ENCODE measurements at places on chromosomes 1 and 21.

DNA sequence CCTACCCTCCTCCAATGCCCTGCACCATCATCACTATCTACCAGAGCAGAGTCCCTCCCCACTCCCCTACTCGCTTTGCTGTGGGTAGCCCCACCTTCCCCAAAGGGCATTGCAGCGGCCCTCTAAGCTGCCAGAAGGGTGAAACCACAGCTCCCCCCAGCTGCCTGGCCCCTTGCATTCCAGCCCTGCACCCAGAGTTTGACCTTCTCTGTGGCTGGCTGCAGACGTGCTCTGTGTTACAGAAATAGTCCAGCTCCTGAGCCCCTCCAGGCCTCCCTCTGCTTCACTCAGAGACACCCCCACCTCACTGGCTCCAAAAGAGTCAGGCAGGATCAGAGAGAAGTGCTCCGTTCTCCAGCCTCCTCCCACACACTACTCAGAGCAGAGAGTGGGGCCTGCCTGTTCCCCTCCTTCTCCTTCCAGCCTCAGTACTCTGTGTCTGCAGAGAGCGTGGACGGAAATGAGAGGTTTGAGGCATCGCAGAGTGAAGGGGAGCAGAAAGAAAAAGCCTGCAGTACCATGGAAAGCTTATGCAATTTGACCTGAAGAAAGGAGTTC is 63.2 kb downstream of the PLEKHA6 start:
- DNase-seq = no peak

DNA sequence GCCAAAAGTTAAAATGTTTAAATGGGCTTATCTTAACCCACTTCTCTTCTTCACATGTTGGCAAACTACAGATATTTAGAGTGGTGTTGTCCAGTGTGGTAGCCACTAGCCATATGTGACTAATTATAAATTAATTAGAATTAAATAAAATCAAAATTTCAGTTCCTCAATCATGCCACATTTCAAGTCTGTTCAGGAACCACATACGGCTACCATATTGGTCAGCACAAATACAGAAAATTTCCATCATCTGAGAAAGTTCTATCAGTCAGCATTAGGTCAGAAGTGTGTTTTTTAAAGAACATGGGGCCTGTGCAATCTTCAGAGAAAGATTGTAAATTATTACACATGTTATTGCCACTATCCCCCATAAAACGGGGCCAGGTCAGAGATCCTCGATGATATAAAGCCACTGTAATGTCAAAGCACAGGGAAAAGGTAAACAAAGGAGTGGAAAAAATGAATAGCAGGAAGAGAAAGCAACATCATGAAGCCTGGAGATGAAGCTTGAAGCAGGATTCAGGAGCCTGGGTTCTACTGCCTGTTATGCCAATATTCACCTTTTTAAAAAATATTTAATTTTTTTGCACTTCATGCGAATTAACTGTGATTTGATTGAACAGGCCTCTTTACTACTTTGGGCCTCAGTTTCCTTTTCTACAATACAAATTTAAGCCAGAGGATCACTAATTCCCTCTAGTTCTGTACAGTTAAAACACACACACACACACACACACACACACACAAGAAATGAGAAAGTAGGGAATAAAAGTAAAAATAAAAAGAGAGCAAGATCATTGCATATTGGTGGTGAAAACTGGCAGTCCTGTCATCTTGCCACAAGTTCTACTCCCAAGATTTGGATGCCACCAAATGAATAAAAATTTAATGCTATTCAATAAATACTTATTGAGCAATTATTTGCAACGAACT is 2.3 kb downstream of the RSBN1 start:
- no peak for DNase-seq

DNA sequence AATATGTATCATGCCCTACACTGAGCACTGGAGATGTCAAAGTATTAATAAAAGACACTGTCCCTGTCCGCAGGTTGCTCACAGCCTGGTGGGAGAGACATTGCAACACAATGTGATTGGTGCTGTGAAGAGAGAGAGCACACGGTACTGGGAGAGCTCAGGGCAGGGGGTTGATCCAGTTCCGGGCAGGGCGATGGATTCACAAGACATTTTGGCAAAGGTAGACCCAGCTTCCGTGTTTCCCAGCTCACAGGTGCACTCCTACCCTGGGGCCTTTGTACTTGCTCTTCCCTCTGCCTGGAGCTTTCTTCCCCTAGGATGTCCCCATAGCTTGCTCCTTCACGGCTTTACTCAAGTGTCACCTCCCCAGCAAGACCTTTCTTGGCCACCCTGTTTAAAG is 1.4 kb downstream of the PLA2G5 start:
- no peak for DNase-seq

DNA sequence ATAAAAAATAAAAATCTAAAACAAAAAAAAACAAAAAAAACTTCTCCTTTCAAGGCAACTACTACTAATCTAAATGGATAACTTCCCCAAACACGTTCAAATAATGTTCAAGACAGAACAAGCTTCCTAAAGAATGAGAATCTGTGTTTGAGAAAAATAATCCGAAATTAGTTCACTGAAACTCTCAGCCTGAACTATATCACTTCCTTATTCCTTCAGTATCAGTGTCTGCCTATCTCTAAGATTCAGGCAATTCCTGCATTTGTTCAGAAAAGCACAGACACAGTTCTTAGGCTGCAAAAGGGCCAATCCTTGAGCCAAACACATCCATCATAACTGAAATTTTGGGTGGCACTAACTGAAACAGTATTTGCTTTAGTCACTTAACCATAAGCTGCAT is 22.4 kb downstream of the DSTYK start:
- DNase-seq = no peak

GRCh38 chr1:212597487-212597886 is 11.1 kb upstream of the ATF3 start:
- DNase-seq = no peak

GRCh38 chr1:47828978-47829377 is 168.2 kb downstream of the TRABD2B start:
- no peak for DNase-seq

- peak; percentile 20 for DNase-seq
Measured at GRCh38 chr1:92817986-92818764, 13.7 kb upstream of the RPL5 start.

- DNase-seq = no peak
Measured at GRCh38 chr21:45294509-45295291, 7.0 kb upstream of the POFUT2 start.

- peak; percentile 86 for DNase-seq
Measured at GRCh38 chr1:116826818-116827606, 72.8 kb downstream of the CD2 start.

DNA sequence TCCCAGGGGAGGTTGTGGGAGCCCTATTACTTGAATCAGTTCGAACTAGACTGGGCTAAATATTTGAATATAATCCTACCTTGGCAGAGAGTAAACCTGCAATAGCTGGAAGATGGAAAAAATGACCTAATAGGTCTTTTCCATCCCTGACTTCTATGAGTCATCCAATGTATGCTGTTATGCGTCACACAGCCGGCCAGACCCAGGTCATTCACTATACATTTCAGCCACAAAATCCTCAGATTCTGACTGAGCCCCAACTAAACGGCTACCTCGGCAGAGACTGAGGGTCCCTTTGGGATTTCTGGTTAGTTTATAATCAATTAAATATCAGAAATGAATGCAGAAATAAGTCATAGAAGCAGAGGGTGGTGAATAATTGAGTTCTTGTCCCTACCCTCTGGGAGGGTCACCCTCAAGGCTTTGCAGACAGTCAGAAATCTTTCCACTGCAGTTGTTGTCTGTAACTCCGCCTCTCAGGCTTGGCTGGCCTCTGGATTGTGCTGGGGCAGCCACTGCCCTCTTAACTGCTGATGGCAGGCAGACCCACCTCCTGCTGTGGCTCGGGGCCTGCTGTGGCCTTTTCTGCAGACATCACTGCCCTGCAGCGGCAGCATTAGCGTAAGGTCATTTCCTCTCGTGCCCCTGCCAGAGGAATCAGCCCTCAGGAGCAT is 240.5 kb downstream of the TGFB2 start:
- no peak for DNase-seq

Data from DND-41 (cell line).